ENCODE measurements at places on chromosomes 16 and 17.
A peak's percentile ranks its signal among the peaks of the same experiment; 100 is the strongest.

- no peak for DNase-seq
Measured at GRCh38 chr16:74745926-74746325, 28.7 kb downstream of the FA2H start.

DNA sequence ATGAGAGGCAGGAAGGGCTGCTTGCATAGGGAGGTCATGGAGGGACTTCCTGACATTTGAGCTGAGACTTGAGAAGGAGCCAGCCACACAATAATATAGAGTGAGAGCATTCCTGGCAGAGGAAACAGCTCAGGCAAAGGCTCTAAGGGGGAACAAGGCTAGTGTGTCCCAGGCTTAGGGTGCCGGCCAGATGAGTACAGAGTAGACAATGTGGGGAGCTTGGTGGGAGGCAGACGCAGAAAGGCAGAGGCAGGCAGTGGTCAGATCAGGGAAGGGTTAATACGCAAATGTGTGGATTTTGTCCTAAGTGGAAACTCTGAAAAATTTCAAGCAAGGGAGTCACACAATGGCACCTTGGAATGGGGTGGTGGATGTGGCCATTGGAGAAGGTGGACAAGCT, 31.3 kb downstream of the CD300LB start:
- DNase-seq, result no peak

DNA sequence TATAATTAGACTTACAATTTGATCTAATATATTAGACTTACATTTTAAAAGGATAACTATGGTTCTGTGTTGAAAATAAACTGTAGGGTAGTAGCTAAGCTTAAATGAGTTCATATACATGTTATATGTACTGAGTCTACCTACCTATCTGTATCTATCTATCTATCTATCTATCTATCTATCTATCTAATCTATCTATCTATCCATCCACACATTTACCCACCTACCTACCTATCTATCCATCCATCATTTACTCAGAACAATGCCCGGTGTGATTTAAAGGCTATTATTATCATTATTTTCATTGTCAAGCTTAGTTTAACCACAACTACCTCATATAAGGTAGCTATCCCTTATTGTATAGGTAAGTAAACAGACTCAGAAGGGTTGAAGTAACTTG, 7.0 kb downstream of the KRT10 start:
- no peak for DNase-seq

GRCh38 chr17:50175035-50175807, 9.4 kb downstream of the SGCA start:
- no peak for DNase-seq

GRCh38 chr16:1403733-1404132, 10.8 kb downstream of the UNKL start:
- DNase-seq, result no peak

GRCh38 chr16:19411298-19411697, 6.4 kb upstream of the TMC5 start:
- DNase-seq, result no peak

DNA sequence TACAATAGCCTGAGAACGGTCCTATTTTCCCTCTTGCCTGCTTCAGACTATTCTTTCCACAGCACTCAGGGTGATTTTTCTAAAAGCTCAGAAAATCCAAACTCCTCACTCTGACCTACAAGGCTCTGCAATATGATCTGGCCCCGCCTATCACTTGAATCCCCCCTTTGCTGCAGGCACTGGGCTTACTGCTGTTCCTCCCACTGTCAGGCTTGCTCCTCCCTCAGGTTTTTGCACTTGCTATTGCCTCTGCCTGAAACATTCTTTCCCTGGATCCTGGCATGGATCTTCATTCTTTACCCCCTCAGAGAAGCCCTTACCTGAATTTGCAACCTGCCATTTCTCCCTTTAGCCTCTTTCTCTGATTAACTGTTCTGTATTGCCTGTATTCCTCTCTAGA, 52.3 kb downstream of the RPGRIP1L start:
- DNase-seq, result no peak

DNA sequence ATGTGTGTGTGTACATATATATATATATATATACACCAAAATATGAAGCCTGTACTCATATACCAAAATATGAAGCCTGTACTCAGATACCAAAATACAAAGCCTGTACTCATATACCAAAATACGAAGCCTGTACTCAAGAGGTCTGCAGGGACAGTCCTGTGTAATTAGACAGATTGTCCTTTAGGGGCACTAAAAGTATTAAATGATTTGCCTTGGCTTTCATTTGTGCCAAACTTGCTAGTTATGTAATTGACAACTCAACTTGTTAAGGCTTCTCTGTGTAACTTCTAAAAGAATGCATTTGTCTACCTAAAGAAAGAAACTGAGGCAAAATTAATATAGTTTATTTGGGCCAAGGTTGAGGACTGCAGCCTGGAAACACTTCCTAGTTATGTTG, 30.8 kb upstream of the DHX40 start:
- DNase-seq, result no peak

- DNase-seq, result no peak
Measured at GRCh38 chr16:30428055-30428454, 1.8 kb downstream of the DCTPP1 start.

GRCh38 chr17:2064980-2065785, 10.3 kb downstream of the HIC1 start:
- DNase-seq, result peak; percentile 58

DNA sequence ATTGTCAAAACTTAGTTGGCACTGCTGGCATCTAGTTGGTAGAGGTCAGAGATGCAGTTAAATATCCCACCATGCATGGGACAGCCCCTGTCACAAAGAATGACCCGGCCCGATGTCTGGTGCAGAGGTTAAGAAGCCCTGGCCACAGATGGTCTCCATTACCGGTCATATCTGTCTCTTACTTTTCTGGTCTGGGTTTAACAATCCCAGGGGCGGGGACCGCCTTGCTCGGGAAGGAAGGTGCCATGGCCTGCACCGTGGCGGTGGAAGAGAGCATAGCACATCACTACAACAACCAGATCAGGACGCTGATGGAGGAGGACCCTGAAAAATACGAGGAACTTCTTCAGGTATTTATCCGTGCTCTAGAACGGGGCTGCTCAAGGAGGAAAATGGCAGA, 8.1 kb downstream of the COQ7 start:
- DNase-seq, result no peak

DNA sequence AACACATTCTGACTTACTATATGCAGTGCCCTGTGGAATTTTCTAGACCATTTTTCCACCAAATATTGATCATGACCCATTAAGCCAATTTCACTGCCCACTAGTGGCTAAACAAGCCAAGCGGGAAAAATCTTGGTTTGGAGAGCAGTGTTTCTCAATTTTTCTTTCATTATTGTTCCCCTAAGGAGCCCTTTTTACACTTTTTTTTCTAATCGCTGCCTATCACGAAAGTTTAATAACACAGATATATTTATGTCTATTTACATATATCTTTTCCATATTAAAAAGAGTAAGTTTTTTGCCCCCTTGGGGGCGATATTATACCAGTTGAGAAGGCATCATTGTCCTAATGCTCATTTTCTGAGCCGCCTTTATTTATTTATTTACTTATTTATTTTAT, 10.8 kb upstream of the TLCD3B start:
- DNase-seq, result no peak

- DNase-seq, result no peak
Measured at GRCh38 chr16:27549464-27549745, 308 bp downstream of the GTF3C1 start.

- DNase-seq, result no peak
Measured at GRCh38 chr16:23587726-23588125, 8.4 kb downstream of the NDUFAB1 start.

- no peak for DNase-seq
Measured at GRCh38 chr16:84464116-84464515, 40.3 kb downstream of the MEAK7 start.

DNA sequence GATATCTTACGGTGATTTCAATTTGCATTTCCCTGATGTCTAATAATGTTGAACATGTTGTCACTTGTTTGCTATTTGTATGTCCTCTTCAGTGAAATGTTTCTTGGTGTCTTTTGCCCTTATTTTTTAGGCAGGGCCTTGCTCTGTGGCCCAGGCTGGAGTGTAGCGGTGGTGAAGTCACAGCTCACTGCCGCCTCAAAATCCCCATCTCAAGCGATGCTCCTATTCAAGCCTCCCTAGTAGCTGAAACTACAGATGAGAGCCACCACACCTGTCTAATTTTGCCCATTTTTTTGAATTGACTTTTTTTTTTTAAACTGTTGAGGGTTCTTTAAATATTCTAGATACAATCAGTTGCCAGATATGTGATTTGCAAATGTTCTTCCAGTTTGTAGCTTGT, 8.3 kb downstream of the UBE2G1 start:
- no peak for DNase-seq

DNA sequence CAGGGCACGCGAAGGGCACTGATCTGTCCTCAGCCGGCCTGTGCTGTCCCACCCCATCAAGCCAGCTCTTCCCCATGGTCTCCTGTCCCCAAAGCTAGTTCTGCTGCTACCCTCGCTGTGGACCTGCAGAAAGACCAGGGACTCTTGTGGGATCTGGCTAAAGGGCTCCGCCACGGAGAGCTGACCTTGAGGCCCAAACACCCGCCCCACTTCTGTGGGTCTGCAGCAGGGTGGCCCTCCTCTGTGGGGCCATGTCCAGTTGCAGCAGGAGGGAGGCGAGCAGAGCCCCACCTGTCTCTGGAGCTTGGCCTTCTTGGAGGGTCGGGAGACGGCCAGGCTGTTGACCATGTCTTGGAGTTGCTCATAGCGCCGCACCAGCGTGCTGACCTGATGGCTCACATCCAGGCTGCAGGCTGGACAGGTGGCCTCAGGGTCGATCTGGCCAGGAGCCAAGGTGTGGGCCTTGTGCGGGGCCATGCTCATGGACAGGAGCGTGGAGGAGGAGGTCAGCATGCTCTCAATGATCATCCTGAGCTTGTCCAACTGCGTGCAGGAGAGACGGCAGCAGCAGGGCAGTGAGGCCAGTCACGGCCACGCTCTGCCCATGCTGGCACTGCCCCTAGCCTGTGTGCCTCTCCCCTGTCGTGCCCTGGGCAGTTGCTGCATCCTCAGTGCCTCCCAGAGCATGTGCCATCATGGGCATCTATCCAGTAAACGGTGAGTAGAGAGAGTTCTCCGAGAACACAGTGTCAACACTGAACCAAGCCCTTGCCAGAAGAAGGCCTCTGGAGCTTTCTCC, 16.6 kb downstream of the UBALD2 start:
- DNase-seq, result no peak

- no peak for DNase-seq
Measured at GRCh38 chr17:58679263-58680037, 12.4 kb downstream of the TEX14 start.

GRCh38 chr16:17204644-17205043, 266.1 kb downstream of the XYLT1 start:
- no peak for DNase-seq

- no peak for DNase-seq
Measured at GRCh38 chr16:27436065-27436464, 34.1 kb downstream of the IL21R start.

- no peak for DNase-seq
Measured at GRCh38 chr17:34892461-34893249, 68.6 kb downstream of the CCT6B start.

DNA sequence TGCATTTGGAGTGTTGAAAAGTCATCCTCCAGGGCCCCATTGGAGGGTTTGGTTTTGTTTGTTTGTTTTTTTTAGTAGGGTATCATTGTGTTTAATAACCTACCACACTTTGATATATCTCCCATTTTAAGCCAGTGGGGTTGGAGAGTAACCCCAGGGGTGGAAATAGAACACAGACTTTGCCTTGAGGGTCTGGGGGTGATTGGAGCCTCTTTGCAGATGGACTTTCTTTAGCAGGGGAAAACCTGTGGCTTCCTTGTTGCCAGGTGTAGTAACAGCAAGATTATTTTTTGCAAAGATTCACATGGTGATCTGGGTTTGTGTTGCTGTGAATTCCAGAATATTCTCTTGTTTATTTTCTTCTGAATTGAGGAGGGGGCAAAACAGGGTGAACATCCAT, 1.5 kb downstream of the ABCC1 start:
- no peak for DNase-seq

GRCh38 chr17:75571885-75572215, 15.8 kb upstream of the MYO15B start:
- no peak for DNase-seq

- DNase-seq, result no peak
Measured at GRCh38 chr17:57399690-57400089, 143.4 kb downstream of the MSI2 start.

- DNase-seq, result no peak
Measured at GRCh38 chr17:28133562-28133970, 91.1 kb downstream of the NLK start.

DNA sequence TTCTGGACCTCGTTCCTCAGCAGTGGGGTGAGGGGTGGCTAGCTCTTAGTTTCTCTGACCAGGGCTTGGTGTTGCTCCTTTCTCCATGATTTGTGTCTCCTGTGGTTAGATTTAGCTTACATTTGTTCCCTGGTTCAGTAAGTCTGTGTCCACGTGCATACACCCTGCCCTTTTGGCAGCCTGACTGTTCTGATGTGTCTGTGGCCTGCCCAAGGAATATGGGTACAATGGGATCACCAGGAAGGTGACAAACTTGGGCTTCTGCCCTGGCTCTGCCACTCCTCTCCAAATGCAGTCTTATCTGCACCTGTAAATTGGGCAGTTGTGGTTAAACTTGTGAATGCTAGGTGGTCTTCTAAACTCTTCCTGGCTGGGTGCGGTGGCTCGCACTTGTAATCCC, 17.5 kb downstream of the ALKBH5 start:
- no peak for DNase-seq

- DNase-seq, result no peak
Measured at GRCh38 chr17:76556765-76557367, 17.0 kb downstream of the PRCD start.

DNA sequence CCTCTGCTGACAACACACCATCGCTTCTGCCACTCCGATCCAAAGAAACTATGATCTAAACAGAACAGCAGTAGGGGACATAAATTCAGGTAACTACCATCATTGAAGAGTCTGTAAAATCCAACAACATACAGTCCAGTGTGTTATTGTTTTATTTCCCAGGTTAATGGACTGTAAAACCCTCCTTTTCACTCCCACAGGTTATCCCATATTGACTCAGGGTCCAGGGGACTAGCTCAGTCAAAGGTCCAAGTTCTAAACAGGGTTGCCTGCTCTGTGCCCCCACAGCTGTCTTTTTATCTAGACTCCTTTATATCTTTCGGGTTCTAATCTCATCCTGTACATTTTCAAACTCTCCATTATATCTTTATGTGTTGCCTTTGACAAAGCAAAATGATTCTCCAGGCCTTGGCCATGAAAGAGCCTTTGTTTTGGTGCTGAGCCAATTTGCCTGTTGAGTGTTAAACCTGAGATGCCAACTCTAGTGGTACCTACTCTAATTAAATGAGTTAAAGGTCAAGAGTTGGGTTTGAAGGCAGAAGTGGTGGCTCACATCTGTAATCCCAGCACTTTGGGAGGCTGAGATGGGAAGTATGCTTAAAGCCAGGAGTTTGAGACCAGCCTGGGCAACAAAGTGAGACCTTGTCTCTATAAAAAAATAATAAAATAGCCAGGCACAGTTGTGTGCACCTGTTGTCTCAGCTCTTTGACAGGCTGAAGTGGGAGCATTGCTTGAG, 80.5 kb downstream of the SNX11 start:
- no peak for DNase-seq

- no peak for DNase-seq
Measured at GRCh38 chr17:15479703-15480102, 12.3 kb upstream of the CDRT4 start.

- DNase-seq, result peak; percentile 61
Measured at GRCh38 chr17:58317421-58318064, 11.1 kb downstream of the TSPOAP1 start.
